NCI-H1694 treated with DMSO at 0.1 percent for 48 hours (cell line): ENCODE measurements at places on chromosomes 11 and 22.
A peak's percentile ranks its signal among the peaks of the same experiment; 100 is the strongest.

DNA sequence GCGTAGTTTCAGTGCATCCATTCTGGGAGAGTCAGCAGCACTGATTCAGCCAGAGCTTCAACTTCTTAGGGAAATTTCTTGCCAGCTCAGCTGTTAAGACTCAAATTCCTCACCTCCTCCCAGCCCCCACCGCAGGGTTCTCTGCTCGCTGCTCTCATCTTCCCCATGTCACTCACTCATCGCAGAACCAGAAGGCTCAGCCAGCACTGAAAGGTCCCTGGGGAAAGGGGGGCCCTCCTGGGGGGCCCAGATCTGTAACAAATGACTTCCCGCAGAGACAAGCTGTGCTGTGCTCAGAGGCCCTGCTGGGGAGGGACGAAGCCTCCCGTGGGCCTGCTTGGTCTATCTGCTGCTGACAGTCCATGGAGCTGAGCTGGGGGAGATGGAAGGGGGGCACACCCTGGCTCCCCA lies 220.6 kb downstream of the NTM start:
- no peak for DNase-seq

- DNase-seq, result no peak
Measured at GRCh38 chr11:109249597-109249996, 172.4 kb upstream of the C11orf87 start.

- no peak for DNase-seq
Measured at GRCh38 chr22:29916007-29916544, 33.1 kb downstream of the MTMR3 start.

DNA sequence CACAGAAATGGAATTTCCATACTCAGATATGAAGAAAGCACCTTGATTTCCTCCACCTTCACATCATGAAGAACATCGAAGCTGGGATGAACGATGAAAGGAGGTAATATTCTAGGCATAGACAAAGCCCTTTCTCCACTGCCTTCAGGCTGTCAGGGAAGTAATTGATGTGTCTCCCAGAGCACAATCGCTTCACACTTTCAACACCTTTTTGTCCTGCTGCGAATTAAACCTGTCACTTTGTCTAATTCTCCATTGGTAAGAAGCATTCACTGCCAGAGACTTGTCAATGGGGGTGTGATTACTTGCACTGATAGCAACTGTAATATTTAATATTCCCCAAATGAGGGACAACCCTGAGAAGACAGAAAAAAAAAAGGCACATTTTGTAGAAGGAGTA lies 260.1 kb downstream of the ETS1 start:
- no peak for DNase-seq

- no peak for DNase-seq
Measured at GRCh38 chr11:68652683-68653156, 31.6 kb upstream of the GAL start.

GRCh38 chr11:86955361-86956120 lies at the start of gene FZD4:
Gene FZD4, minus strand, starts transcription at chr11:86955395. Its CDS starts 310 bp downstream, at chr11:86955085.
- DNase-seq, result peak; percentile 45

GRCh38 chr11:95877291-95877690 lies 46.6 kb downstream of the MTMR2 start:
- no peak for DNase-seq

DNA sequence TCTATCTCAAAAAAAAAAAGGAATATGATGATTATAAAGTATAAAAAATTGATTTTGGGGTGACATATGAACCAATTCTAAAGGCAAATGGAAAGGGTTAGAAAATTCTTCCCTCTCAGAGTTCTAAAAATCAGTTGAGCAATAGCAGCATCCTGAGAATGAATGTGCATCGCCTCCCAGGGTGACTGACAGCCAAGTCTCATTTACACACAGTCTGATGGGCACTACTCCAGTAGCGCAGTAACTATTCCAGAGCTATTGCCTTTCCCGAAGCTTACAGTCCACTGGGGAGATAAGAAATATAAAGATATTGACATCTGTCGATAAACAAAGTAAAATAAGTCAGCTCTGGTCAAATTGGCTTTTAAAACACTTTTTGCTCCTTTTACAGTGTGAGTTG lies 32.3 kb upstream of the SORL1 start:
- DNase-seq, result no peak

GRCh38 chr11:131938351-131938751 lies 567.9 kb downstream of the NTM start:
- DNase-seq, result no peak

- no peak for DNase-seq
Measured at GRCh38 chr11:4983841-4984240, 10.8 kb upstream of the OR51L1 start.

GRCh38 chr11:996681-997080 lies 39.8 kb downstream of the MUC6 start:
- no peak for DNase-seq

GRCh38 chr11:73239111-73239521 lies 21.0 kb downstream of the P2RY2 start:
- no peak for DNase-seq

DNA sequence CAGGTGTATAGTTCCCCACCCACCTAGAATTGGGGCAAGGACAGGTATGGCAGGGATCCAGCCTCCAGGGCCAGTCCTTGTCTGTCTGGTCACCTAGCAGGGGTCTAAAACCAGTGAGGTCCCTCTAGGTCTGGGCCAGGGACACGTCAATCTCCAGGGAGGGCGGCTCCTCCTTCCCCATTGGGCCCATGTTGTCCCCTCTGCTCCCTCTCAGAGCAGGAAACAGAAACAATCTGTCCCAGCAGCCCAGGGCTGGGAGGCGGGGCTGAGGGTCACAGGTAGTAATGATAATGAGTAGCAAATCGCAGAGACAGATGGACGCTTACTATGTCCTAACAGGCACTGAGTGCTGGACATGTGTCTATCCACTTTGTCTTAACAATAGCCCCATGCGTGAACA lies 22.8 kb upstream of the SYT7 start:
- DNase-seq, result no peak

- no peak for DNase-seq
Measured at GRCh38 chr11:122354025-122354697, 238.1 kb upstream of the BLID start.

GRCh38 chr22:23219822-23220484 lies 39.6 kb downstream of the BCR start:
- no peak for DNase-seq
